T follicular helper cell (primary cell): ENCODE measurements at places on chromosomes 16 and 17.

DNA sequence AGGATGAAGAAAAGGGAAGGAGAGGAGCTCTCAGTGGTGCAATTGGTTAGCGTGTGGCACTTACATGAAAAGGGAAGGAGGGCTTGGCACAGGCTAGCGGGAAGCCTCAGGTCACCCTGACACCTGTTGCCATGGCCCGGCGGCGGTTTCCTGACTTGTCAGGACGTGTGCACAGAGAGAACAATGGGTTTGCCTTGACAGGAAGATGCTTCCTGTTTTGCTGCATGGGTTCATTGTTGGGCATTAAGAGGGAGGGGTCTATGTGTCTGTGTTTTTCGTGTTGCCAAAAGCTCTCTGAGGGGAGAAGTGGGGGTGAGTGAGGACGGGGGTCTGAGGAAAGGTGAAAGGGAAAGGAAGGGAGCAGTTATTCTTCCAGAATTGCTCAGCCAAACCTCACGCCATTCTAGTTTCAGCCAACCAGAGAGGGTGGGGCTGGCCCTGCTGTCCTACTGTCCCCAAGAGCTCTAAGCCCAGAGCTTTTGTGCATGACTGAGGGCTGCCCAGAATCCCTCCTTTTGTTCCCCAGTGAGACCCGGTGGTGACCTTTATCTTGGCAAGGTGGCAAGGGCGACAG is 17.1 kb upstream of the CCR7 start:
- peak; percentile 51 for DNase-seq

DNA sequence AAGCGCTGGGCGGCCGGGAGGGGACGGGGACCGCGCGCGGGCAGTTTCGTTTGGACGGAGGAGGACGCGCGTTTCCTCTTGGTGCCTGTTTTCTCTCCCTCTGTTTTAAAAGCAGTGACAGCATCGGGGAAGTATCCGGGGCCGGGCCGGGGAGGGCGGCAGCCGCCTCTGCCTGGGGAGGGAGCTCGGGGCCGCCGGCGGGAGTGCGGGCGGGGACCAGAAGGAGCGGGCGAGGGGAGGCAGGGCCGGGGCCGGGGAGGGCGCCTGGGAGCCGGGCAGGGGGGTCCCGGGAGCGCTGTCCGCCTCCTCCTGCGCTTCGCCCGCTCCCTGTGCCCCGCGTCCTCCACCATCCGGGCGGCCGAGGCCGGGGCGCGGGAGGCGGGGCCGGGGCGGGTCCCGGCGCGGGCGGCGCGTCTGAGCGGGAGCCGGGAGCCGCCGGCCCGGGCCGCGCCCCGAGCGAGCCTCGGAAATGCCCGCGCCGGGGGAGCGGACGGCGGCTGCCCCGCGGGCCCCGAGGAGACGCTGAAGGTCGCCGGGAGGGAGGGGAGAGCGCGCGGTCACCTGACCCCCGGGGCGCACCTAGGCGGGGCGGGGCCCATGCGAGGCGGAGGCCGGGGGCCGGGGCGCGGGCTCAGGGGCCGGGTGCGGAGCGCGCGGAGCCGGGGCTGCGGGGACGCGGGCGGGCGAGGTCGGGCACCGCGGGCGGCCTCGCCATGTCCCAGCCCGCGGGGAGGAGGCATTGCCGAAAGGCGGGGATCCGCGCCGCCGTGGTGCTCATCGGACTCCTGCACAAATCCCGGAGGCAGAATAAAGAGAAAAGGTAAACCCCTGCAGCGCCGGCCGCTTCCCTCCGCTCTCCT is 57.3 kb downstream of the RAP1GAP2 start:
- peak; percentile 26 for DNase-seq

- DNase-seq, result no peak
These were observed 102.0 kb downstream of the ADAMTS18 start for GRCh38 chr16:77332792-77333191.

GRCh38 chr17:32947736-32948135 is 19.8 kb downstream of the TMEM98 start:
- DNase-seq, result no peak

DNA sequence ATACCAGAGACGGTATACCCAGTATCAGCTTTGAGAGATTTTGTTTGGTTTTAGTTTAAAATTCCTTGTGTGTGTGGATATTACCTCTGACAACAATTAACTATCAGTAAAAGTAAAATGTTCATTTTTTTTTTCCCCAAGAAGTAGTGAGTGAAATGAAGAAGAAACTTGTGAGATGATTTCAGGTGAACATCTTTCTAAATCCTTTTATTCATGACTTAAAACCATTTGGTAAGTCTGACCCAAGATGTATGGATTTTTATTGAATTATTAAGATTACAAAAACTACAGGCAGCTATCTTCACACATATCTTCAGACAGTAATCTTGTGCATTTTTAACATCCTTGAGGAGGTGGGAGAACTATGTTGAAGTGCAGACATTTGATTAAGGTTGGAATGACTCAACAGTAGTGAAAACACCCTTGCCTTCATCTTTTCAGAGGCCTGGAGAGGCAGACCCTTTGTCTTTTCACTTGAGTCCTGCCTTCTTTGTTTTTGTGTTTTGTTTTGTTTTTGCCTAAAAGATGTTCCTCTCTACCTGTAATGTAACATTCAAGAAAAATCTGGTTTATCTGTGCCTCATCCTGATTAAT is 240.3 kb upstream of the TBX2 start:
- DNase-seq, result no peak

GRCh38 chr17:27945333-27945616 is 52.1 kb upstream of the LYRM9 start:
- no peak for DNase-seq

DNA sequence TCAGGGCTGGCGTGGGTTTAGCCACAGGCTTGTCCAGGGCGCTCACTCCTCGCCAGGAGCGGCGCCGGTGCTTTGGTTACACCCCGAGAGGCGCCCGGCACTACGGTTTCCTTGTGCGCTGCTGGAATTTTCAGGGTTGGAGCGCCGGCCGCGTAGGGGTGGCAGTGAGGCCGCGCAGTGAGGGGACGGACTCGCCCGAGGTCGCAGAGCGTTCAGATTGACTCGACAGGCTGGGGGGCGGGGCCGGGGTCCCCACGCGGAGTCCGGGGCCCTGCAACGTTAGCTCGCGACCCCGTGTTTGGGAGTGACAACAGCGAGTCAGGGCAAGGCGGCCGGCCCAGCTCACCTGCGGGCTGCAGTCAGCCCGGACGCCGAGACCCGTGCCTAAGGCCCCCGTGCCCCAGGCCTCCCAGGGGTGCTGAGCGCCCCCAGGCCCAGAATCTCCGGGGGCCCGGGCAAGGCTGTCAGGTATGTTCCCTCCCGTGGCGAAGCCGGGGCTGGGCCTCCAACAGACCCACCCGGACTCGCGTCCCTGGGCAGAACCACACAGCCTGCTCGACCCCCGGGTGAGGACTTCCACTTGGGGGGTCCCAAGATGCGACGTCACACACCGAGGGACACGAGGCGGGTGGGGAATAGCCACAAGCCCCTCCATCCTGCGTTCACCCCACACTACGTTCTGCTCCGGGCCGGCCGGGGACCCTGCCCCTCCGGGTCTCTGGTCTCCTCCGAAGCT is 1.3 kb upstream of the ACTG1 start:
- no peak for DNase-seq

- no peak for DNase-seq
These were observed 233.4 kb downstream of the STX8 start for GRCh38 chr17:9342225-9342624.

- DNase-seq, result no peak
These were observed 11.2 kb upstream of the CD300LF start for GRCh38 chr17:74723891-74724290.

DNA sequence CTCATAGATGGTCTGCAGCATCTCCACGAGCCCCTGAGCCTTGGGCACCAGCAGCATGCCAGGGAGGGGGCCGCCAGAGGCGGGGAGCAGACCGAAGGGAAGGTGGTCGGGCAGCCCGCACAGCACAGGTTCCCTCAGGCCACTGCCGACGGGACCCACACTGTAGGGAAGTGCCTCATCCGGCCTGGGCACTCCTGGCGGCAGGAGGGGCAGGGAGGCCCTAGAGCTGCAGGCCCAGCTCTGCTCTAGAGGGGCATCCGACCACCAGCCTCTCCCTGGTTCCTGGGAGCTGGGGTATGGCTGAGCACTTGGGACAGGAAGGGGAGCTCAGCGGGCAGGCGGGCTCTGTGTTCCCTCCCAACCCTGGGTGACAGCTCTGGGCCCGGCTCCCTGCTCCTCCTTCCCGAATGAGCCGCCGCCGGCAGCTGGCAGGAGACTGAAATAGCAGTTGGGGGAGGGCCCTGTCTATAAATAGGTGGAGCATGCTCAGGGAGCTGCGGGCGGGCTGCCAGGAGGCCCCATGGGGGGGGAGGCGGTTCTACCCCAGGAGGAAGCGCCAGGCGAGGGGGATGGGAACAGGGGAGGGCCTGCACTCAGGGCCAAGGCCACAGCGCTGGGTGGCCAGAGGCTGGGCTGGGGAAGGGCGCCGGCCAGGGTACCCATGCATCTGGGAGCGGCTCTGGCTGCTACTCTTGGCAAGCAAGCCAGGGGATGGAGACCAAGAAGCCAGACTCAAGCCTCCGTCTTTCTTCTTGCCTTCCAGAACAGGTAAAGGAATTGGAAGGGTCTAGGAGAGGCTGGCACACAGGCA is 12.4 kb downstream of the HDAC5 start:
- DNase-seq, result peak; percentile 26

GRCh38 chr16:14502256-14502875 is 127.7 kb downstream of the PARN start:
- DNase-seq, result no peak

DNA sequence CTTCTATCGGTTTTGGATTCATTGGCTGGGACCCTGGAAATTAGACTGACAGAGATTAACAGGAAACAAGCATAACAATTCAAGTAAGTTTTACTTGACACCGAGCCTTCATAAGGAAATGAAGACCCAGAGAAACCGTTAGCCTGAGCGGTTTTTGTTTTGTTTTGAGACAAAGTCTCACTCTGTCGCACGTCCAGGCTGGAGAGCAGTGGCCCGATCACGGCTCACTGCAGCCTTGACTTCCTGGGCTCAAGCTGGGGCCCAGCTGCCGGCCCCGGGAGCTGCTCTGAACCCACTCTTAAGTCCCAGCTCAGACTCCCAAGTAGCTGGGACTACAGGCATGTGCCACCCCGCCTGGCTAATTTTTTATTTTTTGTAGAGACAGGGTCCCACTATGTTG is 321.3 kb downstream of the SEC14L1 start:
- no peak for DNase-seq

- DNase-seq, result no peak
These were observed 2.8 kb downstream of the SOCS7 start for GRCh38 chr17:38354466-38354865.

DNA sequence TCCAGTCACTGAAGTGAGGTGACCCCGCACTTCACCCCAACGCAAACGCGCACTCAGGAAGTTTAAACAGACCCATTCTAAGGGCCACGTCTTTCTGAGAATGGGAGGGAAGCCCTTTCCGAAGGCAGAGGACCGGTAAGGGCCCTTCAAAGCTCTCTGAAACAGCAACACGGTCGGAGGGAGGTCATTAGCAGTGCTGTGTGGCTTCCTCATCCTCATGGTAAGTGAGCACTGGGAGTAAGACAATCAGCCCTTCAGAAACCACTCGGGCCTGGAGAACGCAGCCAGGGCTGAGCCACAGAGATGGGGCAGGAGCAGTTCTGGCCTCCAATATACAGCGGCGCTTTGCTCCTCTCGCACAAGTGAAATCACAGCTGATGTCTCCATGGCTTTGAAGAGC is 23.7 kb downstream of the SRL start:
- no peak for DNase-seq

DNA sequence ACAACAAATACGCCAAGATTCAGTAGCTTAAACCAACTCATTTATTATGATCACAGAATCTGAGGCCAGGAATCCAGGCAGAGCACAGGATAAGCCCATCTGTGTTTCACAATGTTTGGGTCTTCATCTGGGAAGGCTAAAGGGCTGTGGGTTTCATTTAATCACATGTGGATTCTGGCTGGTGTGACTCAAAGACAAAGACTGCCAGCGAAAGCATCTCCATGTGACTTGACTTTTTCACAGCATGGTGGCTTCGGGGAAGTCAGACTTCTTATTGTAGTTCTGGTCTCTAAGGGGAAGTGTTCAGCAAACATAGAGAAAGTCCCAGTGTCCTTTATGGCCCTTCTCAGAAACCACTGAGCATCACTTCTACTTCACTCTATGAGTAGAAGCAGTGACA is 1014.4 kb upstream of the GOT2 start:
- no peak for DNase-seq

- no peak for DNase-seq
These were observed 349.7 kb upstream of the CCL2 start for GRCh38 chr17:33905338-33905800.

DNA sequence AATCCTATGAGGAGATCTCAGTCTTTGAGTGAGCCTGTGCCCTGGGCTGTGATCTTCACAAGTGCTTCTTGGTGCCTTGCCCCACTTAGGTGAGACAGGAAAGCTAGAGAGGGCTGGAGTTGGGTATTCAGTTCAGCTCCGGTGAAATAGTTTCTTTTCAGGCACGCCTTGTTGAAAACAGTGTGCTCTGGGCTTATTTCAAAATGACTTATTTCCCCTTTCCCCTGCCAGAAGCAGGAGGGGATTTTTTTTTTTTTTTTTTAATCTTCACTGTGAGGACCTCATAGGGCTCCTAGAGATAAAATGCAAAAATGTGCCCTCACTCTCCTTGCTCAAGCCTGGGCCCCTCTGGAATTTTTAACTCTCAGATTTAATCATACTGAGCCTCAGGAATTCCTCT is 27.2 kb downstream of the MOSMO start:
- DNase-seq, result no peak

DNA sequence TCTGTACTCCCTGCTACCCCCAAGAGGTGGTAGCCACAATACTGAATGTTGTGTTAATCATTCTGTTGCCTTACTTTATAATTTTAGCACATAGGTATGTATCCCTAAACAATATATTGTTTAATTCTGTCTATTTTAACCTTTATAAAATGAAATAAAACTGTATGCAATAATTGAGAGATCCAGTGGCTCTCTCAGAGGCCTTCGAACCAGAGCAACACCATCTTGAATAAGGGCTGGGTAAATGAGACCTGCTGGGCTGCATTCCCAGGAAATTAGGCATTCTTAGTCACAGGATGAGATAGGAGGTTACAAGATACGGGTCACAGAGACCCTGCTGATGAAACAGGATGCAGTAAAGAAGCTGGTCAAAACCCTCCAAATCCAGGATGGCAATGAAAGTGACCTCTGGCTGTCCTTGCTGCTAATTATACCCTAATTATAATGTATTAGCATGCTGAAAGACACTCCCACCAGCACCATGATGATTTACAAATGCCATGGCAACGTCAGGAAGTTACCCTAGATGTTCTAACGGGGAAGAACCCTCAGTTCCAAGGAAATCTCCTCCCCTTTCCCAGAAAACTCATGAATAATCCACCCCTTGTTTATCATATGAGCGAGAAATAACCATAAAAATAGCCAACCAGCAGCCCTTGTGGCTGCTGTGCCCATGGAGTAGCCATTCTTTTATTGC is 2.0 kb upstream of the CANT1 start:
- no peak for DNase-seq
